NCI-H1930 (cell line): ENCODE measurements at places on chromosomes 5 and 9.
A peak's percentile ranks its signal among the peaks of the same experiment; 100 is the strongest.

DNA sequence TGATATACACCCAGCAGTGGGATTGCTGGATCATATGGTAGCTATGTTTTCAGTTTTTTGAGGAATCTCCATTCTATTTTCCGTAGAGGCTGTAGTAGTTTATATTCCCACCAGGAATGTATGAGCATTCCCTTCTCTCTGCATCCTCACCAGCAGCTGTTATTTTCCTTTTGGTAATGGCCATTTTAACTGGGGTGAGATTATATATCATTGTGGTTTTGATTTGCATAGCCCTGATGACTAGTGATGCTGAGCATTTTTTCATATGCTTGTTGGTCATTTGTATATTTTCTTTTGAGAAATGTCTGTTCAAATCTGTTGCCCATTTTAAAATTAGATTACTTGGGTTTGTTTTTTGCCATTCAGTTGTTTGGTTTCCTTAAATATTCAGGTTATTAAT lies 11.2 kb upstream of the PPIC start:
- no peak for DNase-seq

GRCh38 chr5:16809395-16810207 lies 126.5 kb downstream of the MYO10 start:
- DNase-seq = no peak

DNA sequence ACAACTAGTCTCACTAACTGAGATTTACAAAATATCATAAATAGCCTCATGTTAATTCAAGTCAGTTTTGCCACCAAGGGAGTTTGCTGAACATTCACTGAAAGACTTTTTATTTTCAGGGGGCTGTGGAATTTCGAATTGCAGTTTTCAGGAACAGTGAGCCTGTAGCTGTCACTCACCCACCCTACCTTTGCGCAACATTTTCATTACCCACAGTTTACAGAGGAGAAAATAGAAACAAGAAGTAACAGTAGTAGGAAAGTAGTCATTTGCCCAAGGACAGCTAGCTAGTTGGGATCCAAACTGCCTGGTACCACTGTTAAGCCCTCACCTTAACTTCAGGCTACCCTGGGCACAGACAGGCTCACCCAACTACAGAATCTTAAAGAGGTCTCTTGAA lies 154.1 kb downstream of the ADAMTS12 start:
- DNase-seq = no peak

DNA sequence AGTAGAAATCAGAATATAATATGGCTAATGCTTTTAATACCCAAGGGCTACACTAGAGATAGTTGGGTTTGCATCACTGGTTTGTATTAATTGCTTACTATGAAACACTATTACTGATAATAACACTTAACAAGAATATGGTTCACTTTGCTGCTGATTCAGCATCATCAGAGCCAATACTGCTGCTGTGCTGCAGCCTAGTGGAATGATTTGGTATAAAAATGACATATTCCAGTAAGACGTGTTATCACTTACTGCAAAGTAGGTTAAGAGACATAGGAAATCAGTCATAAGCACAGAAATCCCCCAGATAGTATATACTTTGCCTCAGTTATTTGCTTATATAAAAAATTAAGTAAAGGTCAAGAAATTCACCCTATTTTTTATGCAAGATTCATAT lies 2.8 kb downstream of the CDH10 start:
- peak; percentile 49 for DNase-seq

GRCh38 chr9:75672478-75672877 lies 218.0 kb upstream of the PCSK5 start:
- no peak for DNase-seq

GRCh38 chr5:144206141-144206540 lies 35.5 kb downstream of the KCTD16 start:
- no peak for DNase-seq
